ENCODE measurements at places on chromosomes 2 and 18.

DNA sequence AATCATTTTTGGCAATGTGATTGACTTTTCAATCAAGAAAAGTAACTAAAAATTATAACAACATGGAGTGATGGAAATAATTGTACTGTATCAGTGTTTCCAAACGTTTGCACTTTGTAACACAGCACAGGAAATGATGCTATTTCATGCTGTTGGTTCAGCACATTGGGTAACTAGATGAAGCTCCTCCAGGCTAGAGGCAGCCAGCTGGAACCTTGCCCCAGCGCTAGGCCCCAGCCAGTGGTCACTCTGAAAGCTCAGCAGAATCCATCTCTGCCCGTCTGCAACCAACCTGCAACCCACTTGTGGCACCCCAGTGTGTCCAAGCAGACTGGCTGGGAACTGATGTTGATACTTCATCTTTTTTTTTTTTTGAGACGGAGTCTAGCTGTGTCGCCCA lies 15.3 kb downstream of the UNC50 start:
- no peak for DNase-seq

GRCh38 chr2:201440182-201440581 lies 11.1 kb downstream of the TRAK2 start:
- no peak for DNase-seq

GRCh38 chr2:97871096-97871780 lies 124.5 kb downstream of the TMEM131 start:
- DNase-seq = no peak

DNA sequence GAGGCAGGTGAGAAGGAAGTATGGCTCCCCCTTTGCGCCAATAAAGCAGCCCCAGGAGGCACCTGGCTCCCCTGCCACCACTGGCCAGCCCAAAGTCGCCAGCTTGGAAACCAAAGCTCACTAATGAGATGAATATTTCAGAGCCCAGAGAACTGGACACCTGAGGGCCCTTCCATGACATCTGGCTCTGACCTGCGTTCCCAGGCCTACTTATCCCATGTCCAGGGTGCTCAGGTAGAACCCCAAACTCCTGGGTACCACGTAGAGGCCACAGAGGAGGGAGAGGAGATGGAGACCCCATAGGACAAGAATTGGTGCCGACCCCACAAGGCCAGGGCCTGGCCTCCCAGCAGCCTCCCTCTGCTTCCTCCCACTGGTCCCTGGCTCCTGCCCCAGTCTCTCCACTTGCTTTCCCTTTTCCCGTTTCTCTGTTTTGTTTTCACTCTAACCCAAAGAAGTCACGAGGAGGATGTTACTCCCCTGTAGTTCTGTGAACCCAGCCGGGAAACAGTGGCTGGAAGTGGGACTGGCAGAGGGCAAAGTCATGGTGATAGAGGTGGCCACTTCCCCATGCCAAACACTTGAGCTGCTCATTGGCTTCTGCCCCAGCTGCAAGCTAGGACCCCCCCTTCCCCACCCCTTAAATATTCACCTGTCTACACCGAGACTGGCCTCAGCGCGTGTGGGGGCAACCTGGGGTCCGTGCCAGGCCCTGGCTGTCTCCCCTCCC lies 820 bp downstream of the TMBIM1 start:
- DNase-seq = no peak
